NCI-H2081 (cell line): ENCODE measurements at places on chromosomes 6 and 20.

GRCh38 chr6:11785774-11786579, 7.4 kb upstream of the ADTRP start:
- no peak for DNase-seq

- DNase-seq, result no peak
These were observed 104.7 kb upstream of the SGK1 start for GRCh38 chr6:134422426-134423231.

DNA sequence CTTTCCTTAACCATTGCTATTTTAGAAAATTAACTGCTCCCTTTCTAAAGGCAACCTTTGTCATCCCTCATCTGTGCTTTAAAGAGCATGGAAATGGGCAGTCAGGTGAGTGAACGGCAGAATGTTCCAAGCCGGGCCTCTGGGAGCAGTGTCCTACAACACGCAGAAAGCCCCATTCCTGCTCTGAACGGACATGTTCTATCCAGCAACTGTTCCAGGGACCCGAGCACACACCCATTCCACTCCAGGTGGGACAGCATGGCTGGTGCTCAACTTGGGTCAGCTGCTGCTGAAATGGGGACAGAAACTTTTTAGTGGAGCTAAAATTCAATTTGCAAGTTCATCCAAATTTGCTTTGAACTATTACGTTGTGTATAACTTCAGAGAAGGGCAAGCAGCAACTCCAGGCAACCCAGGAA, 26.7 kb downstream of the DIDO1 start:
- no peak for DNase-seq

GRCh38 chr20:9912858-9913434, 74.1 kb upstream of the PAK5 start:
- DNase-seq, result peak; percentile 77

DNA sequence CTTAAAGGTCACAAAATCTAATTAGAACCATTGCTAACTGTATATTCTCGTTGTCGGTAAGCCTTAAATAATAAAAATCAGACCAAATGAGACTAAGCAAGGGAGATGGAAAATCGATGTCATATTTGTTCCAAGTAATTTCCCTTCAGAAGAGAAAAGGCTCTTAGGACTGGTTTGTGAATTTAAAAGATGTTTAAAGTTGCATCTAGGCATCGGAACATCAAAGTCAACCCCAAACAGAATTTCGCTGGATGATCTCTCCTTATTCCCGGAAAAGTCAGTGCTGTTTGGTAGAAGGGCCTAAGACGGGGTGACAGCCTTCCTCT, 63.8 kb downstream of the NPEPL1 start:
- no peak for DNase-seq

DNA sequence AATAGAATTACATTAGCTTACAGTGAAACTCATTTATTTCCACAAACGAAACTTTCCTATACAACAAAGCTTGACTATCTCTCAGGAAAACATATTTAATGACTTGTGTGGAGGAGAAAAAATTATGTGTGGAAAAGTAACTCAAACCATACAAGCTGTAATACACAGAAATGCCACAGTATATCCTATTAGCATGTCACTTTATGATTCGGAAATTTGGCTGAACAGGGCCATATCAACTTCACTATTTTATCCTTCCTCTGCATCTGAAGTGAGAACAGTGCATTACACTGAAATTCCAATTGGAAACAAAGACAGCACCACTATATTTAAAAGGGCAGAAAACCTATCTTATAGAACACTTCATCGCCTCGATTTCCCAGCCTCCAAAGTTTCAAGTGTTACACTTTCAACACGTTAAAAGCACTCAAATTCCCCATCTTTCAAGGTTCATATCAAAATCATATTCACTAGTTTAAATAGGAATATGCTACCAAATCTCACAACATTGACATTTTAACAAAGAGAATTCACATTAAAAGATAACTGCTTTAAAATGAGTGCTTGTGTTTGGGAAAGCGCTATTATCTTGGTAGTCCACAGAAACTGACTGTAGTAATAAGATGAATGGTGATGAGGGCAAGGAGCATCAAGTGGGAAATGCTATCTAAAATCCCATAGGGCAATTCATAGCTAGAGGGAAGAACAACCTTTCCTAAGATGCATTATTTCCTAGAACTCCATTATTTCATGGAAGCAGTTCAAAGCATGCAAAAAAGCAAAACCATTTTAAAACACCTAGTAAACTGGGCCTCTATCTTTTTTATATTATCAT, 1.8 kb downstream of the REV3L start:
- DNase-seq, result no peak

- no peak for DNase-seq
These were observed 161.8 kb upstream of the PRND start for GRCh38 chr20:4559906-4560305.

- peak; percentile 44 for DNase-seq
These were observed 9.0 kb upstream of the HSP90AB1 start for GRCh38 chr6:44237813-44238433.

DNA sequence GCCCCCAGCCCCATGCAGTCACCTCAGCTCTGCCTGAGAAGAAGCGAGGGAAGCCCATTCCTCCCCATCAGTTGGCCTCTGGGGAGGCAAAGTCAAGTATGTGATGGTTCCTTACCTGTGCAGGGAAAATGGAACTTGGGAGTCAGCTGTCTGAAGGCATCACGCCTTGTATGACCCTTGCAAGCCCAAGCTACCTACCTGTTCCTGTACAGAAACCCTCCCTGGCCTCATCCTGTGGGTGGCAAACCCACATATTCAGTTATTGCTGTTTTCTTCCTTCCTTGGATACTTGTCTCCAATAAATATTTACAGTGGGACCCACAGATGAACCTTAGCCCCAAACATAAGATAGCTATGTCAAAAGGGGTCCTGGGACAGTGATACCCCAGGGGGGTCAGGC, 92.2 kb upstream of the MLN start:
- no peak for DNase-seq

- no peak for DNase-seq
These were observed 620.0 kb downstream of the PKHD1 start for GRCh38 chr6:51467231-51467952.

DNA sequence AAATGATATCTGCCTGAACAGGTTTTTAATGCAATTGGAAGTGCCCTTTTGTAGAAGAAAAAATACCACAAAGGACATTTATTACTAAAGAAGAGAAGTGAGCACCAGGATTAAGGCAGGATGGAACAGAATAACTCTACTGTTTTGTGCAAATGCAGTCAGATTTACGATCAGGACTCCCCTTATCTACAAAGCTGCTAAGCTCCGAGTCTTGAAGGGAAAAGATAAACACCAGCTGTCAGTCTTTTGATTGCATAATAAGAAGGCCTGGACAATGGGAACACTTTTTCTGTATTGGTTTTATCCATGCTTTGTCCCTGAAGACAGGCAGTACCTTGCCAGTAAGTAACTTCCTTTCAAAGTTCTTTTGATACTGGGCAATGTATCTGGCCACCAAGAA, 797.9 kb upstream of the SLC35B3 start:
- no peak for DNase-seq

- DNase-seq, result no peak
These were observed 333.2 kb downstream of the RIMS1 start for GRCh38 chr6:72219536-72219935.

GRCh38 chr6:31162463-31163165, 4.2 kb downstream of the TCF19 start:
- no peak for DNase-seq

DNA sequence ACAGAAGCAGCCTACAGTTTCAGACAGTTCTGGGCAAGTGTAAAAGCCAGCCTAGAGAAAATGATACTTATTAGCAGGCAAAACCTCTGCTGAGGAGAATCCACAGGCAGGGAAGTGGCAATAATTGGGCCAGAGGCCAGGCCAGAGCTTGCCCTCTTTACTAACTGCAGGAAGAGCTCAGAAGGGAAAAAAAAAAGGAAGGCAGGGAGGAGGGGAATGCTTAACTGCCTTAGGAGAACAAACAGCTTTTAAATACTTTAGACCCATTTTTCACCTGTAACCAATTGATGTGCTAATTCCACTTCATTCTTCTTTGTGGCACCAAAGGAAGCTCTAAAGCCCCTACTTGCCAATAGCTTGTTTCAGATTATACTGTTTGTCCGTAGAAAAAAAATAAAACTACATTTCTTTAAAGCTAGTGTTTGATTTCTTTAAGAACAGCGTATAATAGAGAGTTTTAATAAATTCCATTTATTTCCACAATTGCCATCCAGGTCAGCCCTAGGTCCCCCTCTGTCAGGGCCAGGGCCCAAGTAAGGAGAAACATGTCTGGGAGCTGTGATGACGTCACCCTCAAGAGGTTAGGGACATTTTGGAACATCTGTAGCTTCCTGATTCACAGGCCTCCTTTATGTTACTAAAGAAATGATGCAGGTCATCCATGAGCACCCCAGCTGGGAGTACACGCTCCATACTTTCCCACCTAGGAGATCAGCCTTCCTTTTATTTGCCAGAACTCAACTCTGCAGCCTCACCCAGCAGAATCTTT, 384.3 kb downstream of the CDC5L start:
- DNase-seq, result no peak

DNA sequence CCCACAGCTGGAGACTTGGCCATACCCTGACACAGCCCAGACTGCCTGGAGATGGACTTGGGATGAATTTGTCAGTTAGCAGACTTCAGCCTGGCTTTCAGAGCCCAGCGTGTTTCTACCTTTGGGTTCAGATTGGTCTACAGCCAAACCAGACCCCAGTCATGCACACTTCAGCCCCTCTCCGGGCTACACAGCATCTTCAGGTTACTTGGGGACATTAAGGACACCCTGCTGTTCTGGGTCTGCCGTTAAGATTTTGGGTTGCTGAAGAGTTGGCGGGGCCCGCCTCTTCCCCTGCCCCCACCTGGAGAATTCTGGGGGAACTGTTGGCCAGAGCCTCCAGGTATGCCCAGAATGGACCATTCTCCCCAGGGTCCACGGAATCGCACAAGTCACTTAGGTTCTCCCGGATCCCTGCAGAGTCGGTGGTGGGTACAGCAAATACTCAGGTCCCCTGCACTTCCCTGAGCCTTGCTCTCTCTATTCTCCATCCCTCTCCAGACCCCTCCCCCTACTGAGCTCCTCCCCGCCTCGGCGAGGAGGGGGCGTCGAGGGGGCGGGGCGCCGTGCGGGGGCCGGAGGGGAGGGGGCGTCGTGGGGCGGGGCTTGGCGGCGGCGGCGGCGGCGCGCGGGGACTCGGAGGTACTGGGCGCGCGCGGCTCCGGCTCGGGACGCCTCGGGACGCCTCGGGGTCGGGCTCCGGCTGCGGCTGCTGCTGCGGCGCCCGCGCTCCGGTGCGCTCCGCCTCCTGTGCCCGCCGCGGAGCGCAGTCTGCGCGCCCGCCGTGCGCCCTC, at the start of gene PTK7:
TSS of gene PTK7 (plus strand) at position 645 of the 794 bp plus-strand sequence. CDS start 175 bp downstream, outside the sequence.
- DNase-seq, result peak; percentile 69

- no peak for DNase-seq
These were observed 45.8 kb downstream of the CPNE5 start for GRCh38 chr6:36793296-36793912.

GRCh38 chr20:49399329-49399728, 83.1 kb downstream of the KCNB1 start:
- no peak for DNase-seq

DNA sequence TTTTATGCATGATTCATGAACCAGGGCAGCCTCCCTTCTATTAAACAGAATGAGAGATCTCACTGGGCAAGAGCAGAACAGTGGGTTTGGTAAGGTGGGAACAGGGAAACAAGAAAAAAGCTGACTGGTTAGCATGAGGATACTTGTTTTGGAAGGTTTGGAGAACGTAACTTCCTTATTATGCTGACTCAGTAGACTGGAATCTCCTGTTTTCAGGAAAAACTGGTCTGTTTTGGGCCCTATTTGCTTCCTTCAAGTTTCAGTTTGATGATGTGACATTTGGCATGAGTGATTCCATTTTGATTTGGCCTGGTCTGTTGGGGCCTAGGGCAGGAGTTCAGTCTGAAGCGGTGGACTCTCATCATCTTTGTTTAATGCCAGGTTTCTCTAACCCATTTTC, 172.0 kb downstream of the MYLK4 start:
- DNase-seq, result no peak

GRCh38 chr20:62716198-62716940, 7.7 kb downstream of the NTSR1 start:
- no peak for DNase-seq

DNA sequence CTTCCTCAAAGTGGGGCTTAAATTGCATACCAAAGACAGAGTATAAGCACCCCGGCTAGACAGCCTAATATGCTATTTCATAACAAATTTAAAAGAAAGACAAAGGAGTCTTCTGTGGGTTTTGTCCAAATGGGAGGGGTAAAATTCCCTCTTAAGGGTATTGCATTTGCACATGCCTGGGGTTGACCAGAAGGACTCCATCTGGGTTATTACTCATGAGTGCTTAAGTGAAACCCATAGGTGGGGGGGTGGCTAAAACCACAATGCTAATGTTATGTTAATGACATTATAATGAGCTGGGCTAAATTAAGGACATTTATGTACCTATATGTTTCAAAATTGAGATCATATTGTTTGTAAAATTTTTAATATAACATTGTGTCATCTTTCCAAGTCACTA, 15.0 kb downstream of the IMPG1 start:
- DNase-seq, result no peak

GRCh38 chr6:136887953-136888352, 34.1 kb upstream of the SLC35D3 start:
- DNase-seq, result peak; percentile 24

GRCh38 chr6:56940977-56941376, 13.9 kb upstream of the BEND6 start:
- no peak for DNase-seq

GRCh38 chr6:120278689-120279396, 929.3 kb upstream of the MAN1A1 start:
- DNase-seq, result no peak

DNA sequence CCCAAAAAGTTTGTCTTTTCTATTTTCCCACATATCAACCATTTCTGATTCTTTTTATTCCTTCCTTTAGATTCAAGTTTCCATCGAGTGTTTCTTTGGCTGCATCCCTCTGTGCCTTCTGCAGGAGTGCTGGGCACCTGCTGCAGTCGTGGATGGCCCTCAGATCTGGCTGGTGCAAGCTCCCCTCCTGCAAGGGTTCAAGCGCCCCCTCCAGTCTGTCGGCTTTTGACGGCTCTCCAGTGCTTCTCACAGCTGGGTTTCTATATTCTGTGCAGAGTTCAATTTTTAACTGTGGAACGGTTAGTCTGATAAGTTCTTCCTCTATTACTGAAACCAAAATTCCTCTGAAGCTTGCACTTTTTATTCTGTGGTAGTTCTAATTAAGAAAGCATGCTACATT, 132.1 kb downstream of the HUS1B start:
- DNase-seq, result peak; percentile 15
